Lower leg skin (tissue), 4 donors: ENCODE measurements at places on chromosomes 1 and 21. TPM values are rescaled to one million over a fixed set of nuclear protein-coding genes. Genes with fewer than 3 reads are reported as not detected.
A peak's percentile ranks its signal among the peaks of the same experiment; 100 is the strongest.

DNA sequence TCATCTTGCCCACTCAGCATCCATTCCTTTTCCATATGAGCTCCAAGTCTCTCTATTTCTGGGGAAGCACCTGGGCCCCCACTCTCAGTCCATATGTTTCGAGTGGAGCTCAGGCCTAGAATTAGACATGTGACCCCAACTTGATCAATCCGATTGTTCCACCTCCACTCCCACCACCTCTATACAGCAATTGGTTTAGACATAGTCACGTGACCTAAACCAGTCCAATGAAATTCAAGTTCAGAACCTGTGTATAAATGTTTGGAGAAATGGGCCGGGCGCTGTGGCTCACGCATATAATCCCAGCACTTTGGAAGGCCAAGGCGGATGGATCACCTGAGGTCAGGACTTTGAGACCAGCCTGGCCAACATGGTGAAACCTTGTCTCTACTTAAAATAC lies 29.6 kb upstream of the CLIC4 start:
- no peak for DNase-seq

GRCh38 chr21:45622416-45623097 lies 21.0 kb upstream of the PCBP3 start:
- DNase-seq = no peak

DNA sequence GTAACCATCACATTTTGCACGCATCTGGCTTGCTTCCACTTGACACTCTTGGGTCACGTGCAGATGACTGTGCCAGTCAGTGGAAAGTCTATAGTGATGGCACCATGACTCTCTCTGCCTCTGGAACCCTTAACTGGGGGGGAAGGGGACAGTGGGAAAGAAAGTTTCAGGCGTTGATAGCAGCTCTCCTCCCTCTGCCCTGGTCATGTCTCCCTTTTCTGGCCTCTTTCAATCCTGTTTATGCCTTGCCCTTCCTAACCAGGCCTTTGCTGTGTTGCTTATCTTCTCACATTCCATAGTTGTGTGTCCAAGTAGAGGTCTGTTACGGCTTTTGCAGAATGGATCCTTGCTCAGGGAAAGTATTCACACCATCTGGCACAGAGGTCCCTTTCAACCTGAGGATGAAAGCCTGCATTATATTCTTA lies 93.5 kb downstream of the NRDC start:
- no peak for DNase-seq

- no peak for DNase-seq
These were observed 45.0 kb downstream of the KCNJ6 start for GRCh38 chr21:37871121-37871862.

DNA sequence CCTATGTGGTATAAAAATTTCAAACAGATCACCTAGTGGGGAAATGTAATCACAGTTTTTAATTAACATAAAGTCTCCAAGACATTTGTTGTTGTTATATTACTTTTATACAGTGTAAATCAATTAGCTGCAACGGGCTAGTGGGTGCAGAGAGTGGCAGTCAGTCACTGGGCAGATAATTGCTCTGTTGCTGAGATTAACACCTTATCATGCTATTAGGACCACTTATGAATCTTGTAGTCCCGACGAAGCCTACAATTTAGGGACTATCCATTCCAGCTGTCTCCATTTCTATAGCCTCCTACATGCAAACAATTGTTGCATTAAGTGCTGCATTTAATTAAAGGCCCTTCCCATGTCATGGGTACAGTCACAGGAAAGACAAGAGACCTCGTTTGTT lies 158.9 kb upstream of the PROX1 start:
- no peak for DNase-seq

GRCh38 chr1:31800674-31800967 lies 15.2 kb downstream of the SPOCD1 start:
- no peak for DNase-seq

DNA sequence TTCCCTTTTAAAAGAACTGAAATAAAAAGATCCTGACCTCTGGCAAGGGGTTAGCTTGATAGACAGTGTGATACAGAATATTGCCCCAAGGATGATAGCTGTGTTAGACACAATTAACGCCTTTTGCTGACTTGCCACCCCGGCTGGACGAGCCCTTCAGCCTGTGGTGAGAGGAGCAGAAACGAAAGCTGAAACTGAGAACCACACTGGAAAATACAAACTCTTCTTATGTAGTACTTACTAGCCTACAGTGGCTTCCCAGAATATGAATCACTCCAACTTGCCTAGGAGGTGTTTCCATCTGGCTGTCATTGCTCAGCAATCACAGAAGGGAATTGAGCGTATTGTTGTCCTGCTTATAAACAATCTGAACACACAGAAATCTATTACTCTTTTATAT lies 22.9 kb downstream of the SAMSN1 start:
- no peak for DNase-seq

DNA sequence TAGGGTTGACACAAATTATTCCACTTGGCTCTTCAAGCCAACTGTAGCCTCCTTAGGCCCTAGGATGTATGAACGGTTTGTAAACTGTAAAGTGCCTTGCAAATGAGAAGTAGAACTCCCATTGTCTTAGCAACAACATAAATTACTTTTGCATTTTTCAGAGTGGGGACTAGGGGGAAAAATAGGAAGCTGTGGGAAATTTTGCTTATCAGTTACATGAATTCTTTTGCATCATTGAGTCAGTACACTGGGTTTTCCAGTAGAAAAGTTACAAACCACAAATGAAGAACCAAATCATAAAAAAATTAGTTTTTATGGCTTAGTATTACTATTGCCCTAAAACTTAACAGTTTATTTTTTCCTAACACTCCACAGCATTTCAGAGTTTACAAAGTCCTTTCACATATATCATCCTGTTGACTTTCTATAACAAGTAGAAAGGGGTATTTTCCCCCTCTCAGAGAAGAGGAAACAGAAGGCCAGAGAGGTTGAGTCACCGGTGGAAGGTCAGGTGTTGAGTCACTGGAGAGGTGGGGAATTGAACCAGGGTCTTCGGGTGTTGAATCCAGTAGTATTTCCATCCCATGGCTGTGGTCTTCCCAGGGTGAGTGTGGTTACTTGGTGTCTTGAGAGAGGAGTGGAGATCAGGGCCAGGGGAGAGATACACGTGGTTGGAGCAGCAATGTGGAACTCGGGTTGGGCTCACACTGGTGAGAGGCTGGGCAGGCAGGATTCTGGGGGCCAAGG lies 71.9 kb upstream of the USP24 start:
- no peak for DNase-seq

- DNase-seq = no peak
These were observed 72.4 kb downstream of the NTNG1 start for GRCh38 chr1:107213225-107213624.

DNA sequence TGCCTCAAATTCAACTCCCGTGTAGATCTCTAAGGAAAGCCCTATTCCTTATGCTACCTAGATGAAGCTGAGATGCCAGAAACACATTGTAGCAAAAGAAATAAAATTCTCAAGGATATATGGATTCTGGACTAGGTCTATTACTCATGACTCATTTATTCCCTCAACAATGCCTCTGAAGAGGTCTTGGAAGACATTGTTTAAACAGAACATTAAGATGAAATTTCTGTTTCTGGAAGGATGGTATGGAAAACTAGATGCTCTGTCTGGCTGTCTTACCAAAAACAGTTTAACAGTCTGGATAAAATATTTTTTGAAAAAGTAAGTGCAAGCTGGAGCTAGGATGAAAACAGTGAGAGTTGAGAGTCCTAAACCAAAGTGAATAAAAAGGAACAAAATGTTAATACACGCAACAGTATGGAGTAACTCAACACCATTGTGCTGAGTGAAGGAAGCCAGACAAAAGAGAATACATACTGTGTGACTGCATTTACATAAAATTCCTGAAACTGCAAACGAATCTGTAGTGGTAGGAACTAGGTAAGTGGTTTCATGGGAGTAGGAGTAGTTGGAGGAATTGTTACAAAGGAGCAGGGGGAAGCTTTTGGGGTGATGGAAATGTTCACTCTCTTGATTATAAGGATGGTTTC lies 59.3 kb upstream of the GNG12 start:
- no peak for DNase-seq

DNA sequence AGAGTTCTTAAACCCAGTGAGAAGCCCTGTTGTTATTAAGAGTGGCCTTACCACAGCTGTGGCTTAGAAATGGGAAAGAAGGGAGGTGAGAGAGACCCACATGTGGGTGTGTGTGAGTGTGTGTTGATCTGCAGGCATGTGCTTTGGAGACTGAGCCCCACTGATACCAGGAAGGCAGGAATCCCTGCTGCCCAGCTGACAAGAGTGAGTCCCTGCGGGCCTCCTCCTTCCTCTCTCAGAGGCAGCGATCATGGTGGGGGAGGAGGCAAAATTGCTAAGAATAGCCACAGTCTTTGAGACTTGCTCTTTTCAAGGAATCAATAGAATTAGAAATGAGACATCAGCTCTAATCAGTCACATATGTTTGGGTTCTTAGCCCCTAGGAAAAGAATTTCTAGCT lies 87.0 kb upstream of the WARS2 start:
- no peak for DNase-seq

DNA sequence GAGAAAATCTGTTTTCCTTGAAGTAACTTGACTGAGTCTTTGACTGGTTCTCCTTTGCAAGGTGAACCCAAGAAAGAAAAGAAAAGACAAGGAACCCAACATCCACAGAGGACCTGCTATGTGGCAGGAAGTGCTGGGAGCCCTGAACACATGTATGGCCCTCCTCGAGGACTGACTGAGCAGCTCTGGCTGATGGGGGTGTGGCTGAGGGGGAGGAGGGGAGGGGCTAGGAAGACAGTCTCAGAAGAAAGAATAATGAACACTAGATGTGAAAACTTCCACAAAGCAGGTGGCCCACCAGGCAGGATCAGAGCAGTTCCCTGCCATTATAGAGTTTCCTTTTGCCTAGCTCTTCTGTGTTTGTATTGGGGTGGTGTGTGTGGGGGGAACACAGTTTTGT lies 26.1 kb downstream of the NENF start:
- DNase-seq = no peak

- no peak for DNase-seq
These were observed 1165.1 kb upstream of the ADGRL4 start for GRCh38 chr1:80171631-80172030.

DNA sequence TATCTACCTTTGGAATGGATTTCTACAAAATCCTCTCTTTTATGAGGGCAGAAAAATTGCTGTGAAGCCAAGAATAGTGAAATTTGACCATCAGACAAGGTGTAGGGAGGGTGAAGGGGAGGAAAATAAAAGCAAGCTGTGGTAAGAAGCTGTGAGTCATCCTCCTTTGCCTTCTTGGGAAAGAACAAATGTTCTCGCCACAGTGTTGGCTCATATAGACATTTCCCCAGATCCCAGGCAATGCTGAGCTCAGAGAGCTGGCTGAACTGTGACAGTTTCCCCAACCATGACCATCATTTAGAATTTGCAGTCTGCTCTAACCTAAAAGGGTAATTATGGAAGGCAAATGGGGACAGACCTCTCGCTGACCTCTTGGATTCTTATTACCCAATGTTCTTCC lies 235.4 kb downstream of the PBX1 start:
- DNase-seq = no peak

GRCh38 chr1:212678456-212679410 lies 20.9 kb downstream of the BATF3 start:
- DNase-seq = no peak

- no peak for DNase-seq
These were observed 58.3 kb downstream of the AKT3 start for GRCh38 chr1:243791586-243792267.

- peak; percentile 95 for DNase-seq
These were observed 65.6 kb downstream of the RGL1 start for GRCh38 chr1:183870351-183871077.

DNA sequence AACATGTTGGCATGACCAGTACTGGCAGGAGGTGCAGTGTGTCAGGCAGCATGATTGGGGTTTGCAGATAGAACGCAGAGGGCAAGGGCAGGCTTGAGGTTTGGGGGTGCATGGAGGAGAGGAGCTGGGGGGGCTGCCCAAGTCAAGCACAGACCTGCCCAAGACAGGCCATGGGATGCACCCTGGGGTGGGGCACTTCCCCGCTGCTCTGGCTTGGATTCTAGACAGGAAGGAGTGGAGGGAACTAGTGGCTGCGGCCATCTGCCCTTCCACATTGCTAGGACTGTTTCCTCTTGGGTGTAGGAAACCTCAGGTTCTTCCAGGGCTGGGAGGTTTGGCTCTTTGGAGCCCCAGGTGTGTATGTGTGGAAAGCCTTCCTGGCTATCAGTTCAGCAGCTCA lies 3.0 kb downstream of the PDXK start:
- DNase-seq = no peak

DNA sequence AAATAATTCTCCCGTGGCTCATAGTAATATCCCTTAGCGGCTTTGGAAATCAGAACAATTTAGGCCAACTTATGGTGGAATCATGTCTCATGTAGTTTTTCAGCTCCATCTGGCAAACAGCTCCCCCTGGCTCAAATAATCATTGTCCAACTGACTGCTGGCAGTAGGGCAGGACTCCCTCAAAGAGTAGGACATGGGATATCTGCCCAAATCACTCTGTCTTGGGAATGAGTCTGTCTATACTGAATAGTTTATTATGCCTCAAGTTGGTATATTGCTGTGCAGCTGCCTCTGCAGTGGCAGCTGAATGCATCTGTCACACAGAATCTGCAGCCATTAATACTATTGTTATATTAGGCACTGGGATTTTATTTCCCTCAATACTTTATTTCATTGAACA lies 255.7 kb downstream of the COL11A1 start:
- no peak for DNase-seq

The PPP1R12B gene
- 50.8 TPM for total RNA-seq

The RNF186 gene
- not detected for total RNA-seq

The TOMM40L gene
- 11.9 TPM for total RNA-seq

The HRNR gene
- total RNA-seq = 0.03 TPM

The OR2L13 gene
- not detected for total RNA-seq

The HSPA6 gene
- total RNA-seq = 4.8 TPM

The SMPDL3B gene
- total RNA-seq = 3.5 TPM

The SOX13 gene
- 9.8 TPM for total RNA-seq

The CDC42BPA gene
- total RNA-seq = 20.5 TPM

The BEND5 gene
- total RNA-seq = 0.67 TPM

The SV2A gene
- total RNA-seq = 0.27 TPM

The LCE3E gene
- 24.5 TPM for total RNA-seq

The ADAMTS5 gene
- total RNA-seq = 8.0 TPM

The SH2D2A gene
- total RNA-seq = 1.5 TPM

The MIXL1 gene
- not detected for total RNA-seq

The RCSD1 gene
- 5.1 TPM for total RNA-seq

The CFHR4 gene
- total RNA-seq = not detected

The CFAP141 gene
- total RNA-seq = not detected
